ENCODE measurements at places on chromosomes 13 and 19. TPM values are rescaled to one million over a fixed set of nuclear protein-coding genes. Genes with fewer than 3 reads are reported as not detected.

TMEM59L gene
- total RNA-seq, result 0.25 TPM

LGALS7 gene
- total RNA-seq, result not detected

ZNF628 gene
- 9.0 TPM for total RNA-seq

SSC5D gene
- total RNA-seq, result 1.3 TPM

URAD gene
- not detected for total RNA-seq

DDX49 gene
- 47.7 TPM for total RNA-seq

CCDC8 gene
- total RNA-seq, result 0.75 TPM

UNC13A gene
- 0.09 TPM for total RNA-seq

GRCh38 chr19:16554776-16555175, 12.5 kb upstream of the CHERP start:
- no peak for DNase-seq

DNA sequence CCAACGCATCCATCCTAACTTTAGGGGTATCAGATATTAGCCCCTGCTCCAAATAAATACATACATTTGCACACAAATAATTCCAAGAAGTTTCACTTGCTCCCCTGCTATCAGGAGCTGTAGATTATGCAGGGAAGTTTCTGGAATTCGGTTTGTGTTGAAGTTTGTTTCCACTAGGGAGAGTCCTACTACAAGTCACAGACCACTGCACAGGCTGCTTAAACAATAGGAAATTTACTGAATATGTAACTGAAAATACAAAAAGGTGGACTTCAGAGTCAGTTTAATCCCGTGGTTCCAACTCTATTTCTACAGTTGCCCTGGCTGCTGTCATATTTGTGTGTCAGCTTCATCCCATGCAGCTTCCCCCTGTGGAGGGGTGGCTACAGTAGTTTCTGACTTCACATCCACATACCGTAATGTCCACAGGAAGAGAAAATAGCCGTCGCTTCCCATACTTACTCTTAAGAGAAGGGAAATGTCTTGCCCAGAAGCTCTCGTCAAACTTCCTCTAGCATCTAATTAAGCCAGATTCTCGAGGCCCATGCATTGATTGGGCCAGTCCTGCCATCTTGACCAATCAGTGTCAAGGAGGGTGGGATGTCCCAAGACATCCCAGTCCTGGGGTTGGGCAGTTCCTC, 286.6 kb downstream of the COG6 start:
- peak; percentile 34 for DNase-seq

DNA sequence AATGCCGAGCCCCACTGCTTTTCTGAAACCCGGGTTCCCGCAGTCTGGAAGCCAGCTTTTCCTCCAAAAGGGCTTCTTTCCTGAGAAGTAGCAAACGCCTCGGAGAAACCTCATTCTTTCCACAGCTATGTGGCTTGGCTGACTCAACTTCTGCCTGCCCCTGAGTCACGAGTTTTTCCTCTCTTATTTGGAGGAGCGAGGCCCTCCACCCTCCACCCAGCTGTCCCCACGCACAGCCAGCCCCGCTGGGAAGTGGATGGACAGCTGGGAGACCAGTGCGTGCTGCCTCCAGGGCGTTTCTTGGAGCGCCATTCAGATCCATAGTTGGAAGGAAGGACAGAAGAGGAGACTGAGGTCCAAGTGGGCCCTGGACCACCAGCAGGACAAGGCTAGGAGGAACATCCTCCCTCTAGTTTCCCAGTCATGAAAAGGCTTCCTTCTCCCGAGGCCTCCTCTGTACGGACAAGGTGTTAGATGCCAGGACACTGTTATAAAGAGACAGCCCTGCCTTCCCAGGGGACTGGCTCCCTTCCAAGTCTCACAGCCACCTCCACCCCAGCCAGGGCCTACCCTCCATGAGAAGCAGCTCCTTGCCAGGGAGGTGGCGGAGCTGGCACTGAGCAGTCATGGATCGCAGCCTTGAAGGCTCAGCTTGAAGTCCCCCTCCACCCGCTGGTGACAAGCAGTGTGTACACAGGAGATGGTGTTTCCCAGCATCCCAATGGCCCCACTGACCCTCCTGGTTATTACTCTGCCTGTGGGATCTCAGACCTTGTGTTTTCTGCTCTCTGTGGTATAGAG, 2.5 kb upstream of the PLEKHF1 start:
- peak; percentile 69 for DNase-seq

GRCh38 chr13:66675620-66676019, 554.5 kb downstream of the PCDH9 start:
- no peak for DNase-seq

GRCh38 chr19:16381756-16382401, 57.3 kb downstream of the KLF2 start:
- no peak for DNase-seq

DNA sequence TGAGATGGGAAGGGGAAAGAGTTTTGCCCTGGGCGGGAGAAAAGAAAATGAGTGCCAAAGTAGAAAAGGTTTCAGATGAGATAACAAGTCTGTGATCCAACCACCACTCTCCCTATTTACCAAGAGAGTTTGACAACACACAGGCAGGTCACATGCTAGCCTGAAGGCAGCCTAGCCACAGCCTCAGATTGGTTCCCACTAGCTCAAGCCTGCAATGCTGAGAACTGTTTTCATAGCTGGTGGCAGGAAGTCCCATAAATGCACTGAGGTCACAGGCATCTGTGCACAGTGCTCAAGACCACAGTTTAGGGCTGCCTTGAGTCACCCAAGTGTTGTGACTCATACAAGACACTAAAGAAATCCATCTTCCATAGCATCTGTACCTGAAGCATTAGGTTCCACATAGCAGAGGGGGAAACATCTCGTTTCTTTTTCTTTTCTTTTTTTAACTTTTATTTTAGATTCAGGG, 18.5 kb upstream of the POP4 start:
- DNase-seq, result no peak

GRCh38 chr19:44847144-44848035, 1.3 kb downstream of the NECTIN2 start:
- DNase-seq, result peak; percentile 74

- no peak for DNase-seq
These were observed 102.1 kb downstream of the ITGBL1 start for GRCh38 chr13:101554420-101555125.

DNA sequence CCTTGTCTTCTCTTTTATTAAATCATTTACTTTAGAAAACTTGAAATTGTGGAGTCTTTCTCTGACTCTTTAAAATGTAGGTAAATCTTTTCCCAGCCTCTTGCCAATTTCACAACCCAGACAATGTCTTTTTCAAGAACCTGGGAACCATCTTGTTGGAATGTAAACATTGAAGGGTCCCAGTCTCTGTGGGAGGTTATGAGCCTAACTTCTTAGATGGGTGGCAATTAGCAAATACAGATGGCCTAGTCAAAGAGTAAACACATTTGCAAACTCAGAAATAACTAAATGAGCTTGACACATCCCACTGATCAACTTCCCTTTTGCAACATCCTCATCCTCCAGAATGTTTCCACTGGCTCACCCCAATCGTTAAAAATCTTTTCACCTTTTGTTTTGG, 721.0 kb downstream of the PCDH9 start:
- no peak for DNase-seq

GRCh38 chr19:48925240-48925843, 8.2 kb upstream of the DHDH start:
- no peak for DNase-seq

GRCh38 chr19:33806434-33806881, 9.8 kb downstream of the KCTD15 start:
- no peak for DNase-seq

DNA sequence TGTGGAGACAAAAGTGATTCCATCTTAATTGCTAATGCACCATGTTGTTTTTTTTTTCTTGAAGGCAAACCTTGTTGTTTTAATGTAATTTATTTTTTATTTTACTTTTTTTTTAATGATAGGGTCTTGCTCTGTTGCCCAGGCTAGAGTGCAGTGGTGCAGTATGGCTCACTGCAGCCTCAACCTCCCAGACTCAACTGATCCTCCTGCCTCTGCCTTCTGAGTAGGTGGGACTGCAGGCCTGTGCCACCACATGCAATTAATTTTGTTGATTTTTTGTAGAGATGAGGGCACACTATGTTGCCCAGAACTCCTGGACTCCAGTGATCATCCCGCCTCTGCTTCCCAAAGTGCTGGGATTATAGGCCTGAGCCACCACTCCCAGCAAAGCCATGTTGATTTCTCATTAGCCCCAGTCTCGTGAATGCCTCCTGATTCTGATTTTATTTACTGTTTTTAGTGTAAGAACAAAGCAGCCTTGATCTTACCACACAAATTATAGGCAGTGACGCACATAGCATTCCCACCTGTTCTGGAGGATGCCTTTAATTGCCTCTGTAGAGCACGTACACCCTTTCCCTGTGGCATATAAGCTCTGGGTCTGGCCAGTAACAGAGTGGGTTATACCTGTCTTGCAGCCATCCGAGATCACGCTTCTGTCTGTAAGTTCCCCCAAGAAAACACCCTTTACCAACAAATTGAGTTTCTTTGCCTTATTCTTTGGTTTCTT, 150.4 kb downstream of the GGACT start:
- no peak for DNase-seq

GRCh38 chr13:107233541-107233940, 665.6 kb upstream of the ARGLU1 start:
- no peak for DNase-seq

- no peak for DNase-seq
These were observed 80.3 kb upstream of the ARHGEF7 start for GRCh38 chr13:111034811-111035210.

- DNase-seq, result no peak
These were observed 28.0 kb downstream of the CARS2 start for GRCh38 chr13:110677731-110678545.

GRCh38 chr13:101919541-101920181, 467.2 kb downstream of the ITGBL1 start:
- DNase-seq, result peak; percentile 38

All from endothelial cell of umbilical vein (primary cell).